ENCODE measurements at places on chromosomes 7 and 10.
A peak's percentile ranks its signal among the peaks of the same experiment; 100 is the strongest.

- peak; percentile 76 for DNase-seq
Measured at GRCh38 chr10:97701438-97702069, 12.0 kb upstream of the MARVELD1 start.

- no peak for DNase-seq
Measured at GRCh38 chr7:117385363-117386109, 41.8 kb downstream of the ASZ1 start.

DNA sequence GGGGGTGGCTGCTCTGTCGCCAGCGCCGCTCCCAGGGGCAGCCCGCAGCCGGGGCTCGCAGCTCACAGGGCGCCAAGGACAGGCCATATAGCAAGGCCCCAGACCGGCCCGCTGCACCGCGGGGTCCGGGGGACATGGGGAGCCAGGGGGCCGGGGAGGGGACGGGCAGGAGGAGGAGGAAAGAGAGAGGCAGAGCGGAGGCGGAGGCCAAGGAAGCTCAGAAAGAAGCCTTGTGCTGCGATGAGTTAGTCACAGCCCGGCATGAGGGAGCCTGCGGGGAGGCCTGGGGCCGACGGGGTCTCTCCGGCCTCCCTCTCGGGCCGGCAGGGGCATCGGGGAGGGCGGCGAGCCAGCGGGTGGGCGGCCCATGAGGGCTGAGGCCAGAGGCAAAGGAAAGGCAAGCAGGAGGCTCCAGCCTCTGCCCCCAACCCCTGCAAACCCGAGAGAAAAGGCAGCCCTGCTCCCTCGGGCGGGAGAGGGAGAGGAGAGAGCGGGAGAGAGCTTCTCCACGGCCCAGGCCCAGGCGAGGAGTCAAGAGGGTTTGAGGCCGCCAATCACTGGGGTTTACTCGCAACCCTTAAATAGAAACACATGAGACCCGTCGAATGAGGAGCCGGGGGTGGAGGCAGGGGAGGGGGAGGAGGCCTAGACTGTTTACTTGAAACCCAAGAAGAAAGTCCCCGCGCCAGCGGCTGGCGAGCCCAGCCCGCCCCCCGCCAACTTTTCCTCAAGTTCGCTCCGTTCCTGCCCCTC is 167.9 kb downstream of the NEURL1 start:
- DNase-seq = no peak

- no peak for DNase-seq
Measured at GRCh38 chr7:115068220-115068619, 146.3 kb downstream of the MDFIC start.

- DNase-seq = no peak
Measured at GRCh38 chr7:77558284-77558967, 21.3 kb downstream of the PTPN12 start.

DNA sequence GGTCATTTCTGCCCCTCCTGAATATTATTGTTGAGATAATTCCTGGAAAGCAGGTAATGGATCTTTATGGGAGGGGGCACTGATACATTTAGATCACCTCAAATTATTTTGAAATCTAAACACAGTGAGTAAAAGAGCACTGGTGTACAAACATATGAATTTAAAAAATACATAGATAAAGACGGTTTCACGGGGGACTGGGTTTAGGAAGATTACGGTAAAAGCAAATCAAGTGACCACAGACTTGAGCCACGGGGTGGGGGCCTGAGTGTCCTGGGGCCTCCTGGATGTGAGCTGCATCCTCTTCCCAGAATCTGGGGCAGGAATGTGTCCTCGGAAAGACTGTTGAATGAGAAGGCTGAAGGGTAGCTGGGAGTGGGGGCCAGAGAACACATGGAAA is 219.1 kb upstream of the KLF6 start:
- DNase-seq = no peak

- DNase-seq = no peak
Measured at GRCh38 chr7:153245809-153246208, 486.3 kb downstream of the ACTR3B start.

DNA sequence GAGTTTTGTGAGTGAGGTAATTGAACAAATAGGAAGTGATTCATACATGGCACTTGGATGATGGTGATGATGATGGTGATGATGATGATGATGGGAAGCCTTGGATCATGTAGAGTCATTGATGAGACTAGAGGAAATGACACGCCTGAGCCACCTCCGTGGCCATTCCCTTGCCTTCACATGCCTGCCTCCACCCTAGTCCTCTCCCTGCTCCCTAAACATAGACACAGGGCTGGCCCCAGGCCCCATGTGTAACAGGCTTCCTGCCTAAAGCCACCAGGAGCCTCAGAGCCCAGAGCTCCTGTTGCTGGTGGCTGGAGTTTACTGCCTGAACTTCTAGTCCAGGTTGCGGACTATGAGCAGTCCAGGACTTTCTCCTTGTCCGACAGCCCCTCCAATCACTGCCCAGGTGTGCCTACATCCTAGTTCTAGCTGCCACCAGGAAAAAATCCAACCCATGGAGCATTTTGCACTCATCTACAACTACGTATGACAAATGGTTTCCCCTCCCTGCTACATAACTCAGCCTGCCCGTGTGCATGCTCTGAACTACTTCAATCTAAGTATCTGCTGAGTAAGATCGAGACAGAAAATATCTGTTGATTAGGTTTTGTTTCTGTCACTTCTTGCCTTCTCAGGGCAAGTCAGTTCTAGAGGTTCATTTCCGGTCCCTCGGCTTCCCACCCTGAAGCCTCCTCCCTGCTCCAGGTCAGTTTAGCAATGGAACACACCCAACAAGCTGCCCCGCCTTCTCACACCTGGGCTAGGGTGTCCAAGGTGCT is 35.5 kb upstream of the KDM7A start:
- DNase-seq = no peak

GRCh38 chr10:70055550-70055949 is 2.9 kb downstream of the MACROH2A2 start:
- DNase-seq = no peak

DNA sequence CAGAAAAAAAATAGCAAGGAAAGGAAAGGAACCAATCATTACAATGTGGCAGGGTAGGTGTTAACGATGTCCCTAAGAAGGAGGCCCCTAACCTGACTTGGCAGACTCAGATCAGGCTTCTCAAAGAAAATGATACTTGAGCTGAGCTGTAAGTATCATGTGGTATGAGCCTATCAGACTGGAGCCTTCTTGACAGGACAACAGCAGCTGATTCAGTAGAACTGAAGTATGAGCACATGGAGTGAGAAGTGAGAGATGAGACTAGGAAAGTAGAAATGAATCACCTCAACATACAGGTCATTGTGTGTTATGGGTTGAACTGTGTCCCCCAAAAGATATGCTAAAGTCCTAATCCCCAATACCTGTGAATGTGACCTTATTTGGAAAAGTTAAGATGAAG is 66.3 kb downstream of the MTERF1 start:
- DNase-seq = no peak

DNA sequence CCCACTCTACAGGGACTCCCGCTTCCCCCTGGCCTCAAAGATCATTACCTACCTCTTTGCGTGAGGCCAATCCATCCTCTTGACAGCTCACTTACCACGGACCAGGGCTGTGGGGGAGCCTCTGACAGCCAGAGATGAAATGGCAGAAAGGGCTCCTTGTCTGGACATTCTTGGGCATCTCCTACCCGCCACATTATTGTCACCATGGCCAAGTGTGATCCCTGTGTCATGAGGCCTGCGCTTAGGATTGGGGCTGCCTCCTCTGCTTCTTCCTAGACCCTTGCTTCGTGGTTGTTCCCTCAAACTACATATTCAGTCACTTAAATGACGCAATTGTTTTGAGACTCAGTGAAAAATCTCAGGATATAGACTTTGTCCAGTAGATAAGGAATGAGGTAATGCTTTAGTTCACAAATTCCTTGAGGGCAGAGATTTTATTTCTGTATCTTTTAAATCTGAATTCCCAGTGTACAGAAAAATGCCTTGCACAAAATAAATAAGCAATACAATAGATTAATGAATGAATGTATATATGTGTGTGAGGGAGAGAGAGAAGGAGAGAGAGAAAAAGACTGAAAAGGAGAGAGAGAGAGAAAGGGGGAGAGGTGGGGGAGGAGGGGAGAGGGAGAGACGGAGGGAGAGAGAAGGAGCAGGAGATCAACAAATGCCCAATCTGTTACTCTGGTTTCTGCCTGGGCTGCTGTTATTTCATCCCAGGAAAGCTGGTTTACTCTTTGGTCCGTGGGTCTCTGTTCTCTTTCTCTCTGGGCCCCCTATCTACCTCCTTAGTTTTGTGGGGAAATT is 159.0 kb downstream of the PLXNA4 start:
- no peak for DNase-seq

- no peak for DNase-seq
Measured at GRCh38 chr10:118792526-118792925, 37.8 kb upstream of the CACUL1 start.

DNA sequence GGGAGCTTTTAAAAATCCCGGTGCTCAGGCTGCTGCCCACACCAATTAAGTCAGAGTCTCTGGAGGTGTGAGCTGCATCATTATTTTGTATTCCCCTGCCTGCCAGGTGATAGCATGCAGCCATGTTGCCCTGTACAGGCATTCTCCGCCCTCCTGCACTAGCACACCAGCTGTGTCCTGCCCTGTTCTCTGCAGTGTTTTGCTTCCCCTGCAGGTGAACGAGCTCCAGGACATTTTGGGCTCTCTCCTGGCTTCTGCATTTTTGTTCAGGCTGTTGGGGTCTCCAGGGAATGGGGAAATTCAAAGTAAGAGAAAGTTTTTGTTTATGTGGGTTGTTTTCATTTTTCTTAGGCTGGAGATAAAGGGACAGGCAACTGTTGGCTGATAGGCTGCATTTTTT is 271.0 kb upstream of the COBL start:
- no peak for DNase-seq

DNA sequence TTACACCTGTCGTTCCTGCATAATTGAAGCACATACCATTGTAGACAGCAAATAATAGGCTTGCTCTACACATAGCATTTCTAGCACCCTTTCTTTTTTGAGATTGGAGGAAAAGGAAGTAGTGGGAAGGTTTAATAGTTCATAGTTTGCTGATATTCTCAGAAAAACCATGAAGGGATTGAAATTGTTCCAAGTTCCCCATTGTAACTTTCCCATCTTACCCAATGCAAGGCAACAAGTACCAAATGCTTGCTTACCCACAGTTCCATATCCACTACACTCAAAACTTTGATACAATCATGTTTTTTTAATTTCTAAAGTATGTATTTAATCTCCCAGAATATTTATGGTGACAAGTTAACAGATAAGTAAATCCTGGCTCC is 13.8 kb downstream of the CYP3A5 start:
- no peak for DNase-seq

GRCh38 chr7:119688831-119689230 is 584.1 kb upstream of the KCND2 start:
- DNase-seq = no peak

GRCh38 chr7:111960984-111961383 is 245.2 kb downstream of the DOCK4 start:
- DNase-seq = no peak

- DNase-seq = no peak
Measured at GRCh38 chr7:136245327-136246004, 268.3 kb upstream of the MTPN start.

DNA sequence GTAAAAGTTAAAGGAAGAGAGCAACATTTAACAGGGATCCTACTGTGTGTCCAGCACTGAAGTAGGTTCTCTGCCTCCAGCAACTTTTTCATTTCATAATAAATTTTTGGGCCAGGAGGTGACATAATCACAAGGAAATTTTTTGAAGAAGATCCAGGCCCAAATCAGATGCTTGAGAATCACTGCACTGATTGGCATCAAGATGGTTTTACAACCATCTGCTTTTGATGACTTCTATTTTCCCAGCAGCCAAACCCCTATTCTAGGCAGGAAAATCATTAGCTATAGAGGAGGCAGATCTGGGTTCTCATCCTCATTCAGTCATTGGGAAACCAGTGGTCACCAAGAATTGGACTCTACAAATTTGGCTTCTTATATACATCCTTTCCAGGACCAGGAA is 79.0 kb downstream of the ARL4A start:
- no peak for DNase-seq

DNA sequence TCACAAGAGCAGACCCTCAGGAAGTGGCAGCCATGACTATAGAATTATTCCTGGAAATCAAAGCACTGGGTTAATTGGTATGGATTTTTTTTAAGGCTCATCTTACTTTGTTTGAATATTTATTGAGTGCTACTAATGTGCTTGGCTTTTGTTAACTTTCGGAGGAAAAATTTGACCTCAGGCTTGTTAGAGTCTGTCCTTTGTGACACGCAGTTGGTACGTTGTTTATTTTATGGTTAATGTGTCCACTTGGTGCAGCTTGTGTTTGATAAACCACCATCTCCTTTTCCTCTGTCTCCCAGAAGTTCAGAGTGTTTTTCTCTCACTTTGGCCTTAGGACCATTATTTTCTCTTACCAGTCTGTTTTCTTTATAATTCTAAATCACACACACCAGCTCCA is 268.6 kb downstream of the SDK1 start:
- DNase-seq = no peak

GRCh38 chr10:129332476-129332875 is 134.6 kb upstream of the MGMT start:
- DNase-seq = no peak

DNA sequence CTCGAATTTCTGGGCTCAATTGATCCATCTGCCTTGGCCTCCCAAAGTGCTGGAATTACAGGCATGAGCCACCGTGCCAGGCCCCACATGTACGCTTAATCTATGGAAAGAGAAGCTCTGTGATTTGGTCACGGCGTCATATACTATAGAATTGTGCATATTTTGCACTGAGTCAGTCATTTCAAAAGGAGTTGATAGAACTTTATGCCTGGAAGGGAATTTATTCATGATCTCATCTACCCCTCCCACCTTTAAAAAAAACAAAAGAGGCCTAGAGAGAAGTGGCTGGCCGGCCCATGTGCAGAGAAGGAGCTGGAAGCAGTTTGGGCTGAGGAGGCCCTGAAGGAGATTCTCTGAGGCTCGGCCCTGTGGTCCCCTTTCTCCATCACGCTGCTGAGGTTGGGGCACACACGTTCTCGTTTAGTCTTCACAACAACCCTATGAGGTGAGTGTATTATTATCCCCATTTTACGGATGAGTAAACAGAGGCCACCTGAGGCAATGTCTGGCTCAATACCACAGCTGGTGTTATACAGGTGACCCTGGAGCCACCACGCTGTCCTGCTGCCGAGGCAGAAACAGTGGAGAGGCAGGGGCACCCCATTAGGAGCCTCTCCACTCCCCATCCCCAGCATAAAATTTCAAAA is 47.2 kb upstream of the ZRANB1 start:
- no peak for DNase-seq

- DNase-seq = no peak
Measured at GRCh38 chr10:120097766-120098165, 205.2 kb downstream of the SEC23IP start.

DNA sequence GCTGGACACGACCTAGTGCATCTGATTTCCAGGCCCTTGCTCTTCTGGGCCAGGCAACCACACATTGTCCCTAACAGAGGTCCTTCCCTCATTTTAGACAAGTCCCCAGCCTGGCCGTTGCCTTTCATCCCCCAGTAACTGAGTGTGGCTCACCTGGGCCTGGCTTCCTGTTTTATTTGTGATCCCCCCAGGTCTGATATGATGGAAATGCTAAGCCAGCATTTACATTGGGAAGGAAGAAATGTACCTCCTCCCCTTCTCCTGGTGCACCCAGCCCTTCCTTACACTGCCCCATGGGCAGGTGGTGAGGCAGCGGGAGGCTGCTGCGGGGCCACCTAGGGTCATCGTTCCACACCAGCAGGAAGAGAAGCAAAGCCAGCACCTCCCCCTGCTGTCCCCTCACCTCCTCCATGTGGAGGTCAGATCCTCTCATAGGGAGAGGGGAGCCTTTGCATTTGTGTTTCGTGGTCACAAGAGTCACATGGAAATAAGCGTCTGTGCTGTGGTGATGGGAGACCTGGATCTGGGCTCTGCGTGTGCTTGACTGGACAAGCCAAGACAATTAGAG is 108.8 kb downstream of the GLRX3 start:
- DNase-seq = no peak

All from H54 (cell line).